ENCODE measurements at places on chromosomes 16 and 17. TPM values are rescaled to one million over a fixed set of nuclear protein-coding genes. Genes with fewer than 3 reads are reported as not detected.

GRCh38 chr17:19262650-19263631 is 25.8 kb downstream of the EPN2 start:
- DNase-seq: no peak

GRCh38 chr17:57269052-57269451 is 12.7 kb downstream of the MSI2 start:
- DNase-seq: no peak

- DNase-seq: peak; percentile 63
These were observed 32.5 kb downstream of the ABCC12 start for GRCh38 chr16:48123104-48123788.

DNA sequence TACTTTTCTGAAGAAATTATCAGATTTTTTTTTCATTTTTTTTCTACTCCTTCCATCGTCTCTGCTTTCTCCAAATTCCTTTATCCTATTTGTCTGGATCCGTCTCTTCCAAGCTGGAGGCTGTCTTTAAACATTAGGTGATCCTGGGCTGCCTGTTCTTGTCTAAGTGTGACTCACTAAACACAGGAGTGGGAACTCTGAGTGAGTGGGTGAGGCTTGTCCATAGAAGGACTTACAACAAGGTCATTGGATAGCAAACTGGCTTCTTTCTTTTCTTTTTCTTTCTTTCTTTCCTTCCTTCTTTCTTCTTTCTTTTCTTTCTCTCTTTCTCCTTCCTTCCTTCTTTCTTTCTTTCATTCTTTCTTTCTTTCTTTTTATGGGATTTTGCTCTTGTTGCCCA is 18.2 kb downstream of the ALOX15 start:
- no peak for DNase-seq

DNA sequence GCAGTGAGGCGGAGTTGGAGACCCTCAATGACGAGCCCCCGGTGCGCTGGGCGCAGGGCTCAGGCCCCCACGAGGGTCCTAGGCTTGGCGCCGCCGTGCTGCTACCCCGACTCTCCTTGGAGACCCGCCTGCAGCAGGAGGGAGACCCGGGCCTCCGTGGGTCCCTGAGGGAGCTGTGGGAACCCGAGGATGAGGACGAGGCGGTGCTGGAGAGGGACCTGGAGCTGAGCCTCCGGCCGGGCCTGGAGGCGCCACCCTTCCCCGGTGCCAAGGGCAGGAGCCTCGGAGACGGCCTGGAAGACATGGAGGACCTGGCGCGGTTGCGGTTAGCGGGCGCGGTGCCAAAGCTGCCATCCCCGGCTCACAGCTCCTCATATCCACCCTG is 2.3 kb downstream of the MYO15B start:
- no peak for DNase-seq

- DNase-seq: no peak
These were observed 97.4 kb upstream of the C17orf78 start for GRCh38 chr17:37278247-37278894.

DNA sequence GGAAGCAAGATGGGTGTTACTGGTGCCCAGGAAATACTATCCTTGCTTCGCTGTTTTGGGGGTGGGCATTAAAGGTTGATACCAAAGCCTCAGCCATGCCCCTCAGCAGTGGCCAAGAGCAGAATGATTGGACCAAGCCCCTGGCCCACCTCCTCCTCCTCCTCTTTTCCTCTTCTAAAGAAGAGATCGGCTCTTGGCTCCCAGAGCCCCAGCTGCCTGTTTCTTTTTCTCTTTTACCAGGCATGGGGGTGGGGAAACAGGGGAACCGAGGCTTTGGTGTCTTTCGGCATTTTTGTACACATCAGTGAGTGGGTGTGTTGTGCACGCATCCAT is 5.8 kb downstream of the THRA start:
- no peak for DNase-seq

DNA sequence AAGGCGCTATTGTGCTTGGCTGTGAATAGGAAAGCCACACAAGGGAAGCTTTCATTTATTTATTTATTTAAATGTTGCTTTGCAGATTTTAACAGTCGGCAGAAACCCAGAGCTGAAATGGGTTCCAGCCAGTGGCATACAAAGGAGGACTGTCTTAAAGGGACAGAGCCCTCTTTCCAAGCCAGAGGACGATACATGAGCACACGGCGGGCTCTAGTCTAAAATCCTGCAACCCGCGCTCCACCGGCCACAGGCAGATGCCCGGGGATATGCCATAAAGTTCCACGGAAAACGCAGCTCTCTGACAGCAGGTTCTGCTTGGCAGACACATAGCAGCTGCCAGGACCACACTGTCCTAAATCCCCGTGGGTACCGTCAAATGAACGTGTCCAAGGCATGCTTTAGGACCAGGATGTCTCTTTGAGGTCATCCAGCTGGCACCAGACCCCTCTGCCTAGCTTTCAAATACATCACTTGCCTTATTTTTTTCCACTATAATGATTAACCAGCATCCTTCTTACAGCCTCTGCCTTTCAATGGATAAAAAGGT is 64.6 kb downstream of the CYTH1 start:
- DNase-seq: peak; percentile 74

GRCh38 chr16:48117217-48118105 is 38.3 kb downstream of the ABCC12 start:
- no peak for DNase-seq

DNA sequence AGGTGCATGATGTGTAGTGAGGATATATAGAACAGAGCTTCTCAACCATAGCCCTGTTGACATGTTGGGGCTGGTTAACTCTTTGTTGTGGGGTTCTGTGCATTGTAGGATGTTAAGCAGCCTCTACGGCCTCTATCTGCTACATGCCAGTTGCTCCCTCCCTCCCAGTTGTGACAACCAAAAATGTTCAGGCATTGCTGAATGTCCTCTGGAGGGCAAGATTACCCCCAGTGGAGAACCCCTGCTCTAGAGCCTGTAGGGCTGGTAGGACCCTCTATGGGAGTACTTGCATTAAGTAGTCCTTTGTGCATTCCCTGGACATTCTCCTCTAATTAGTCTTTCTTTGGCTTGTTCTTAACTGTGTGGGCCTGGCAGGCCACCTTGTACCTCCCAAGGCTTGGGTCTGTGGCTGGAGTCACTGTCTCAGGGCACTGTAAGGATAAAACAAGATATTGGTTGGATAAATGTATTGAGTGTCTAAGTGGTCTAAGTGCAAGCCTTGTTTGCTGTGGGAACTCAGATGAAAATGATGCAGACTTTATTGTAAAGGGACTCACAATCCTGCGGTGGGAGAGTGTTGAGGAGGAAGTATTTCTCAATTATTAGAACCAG is 19.8 kb upstream of the MYO1D start:
- no peak for DNase-seq

GRCh38 chr17:72299100-72299499 is 178.3 kb downstream of the SOX9 start:
- DNase-seq: no peak

- DNase-seq: peak; percentile 78
These were observed 24.8 kb upstream of the MRPS23 start for GRCh38 chr17:57874434-57875289.

- no peak for DNase-seq
These were observed 30.9 kb downstream of the MRC2 start for GRCh38 chr17:62658136-62658920.

- DNase-seq: no peak
These were observed 46.5 kb downstream of the FAM222B start for GRCh38 chr17:28796062-28796461.

GRCh38 chr17:29131814-29132682 is 48.1 kb downstream of the MYO18A start:
- DNase-seq: no peak

GRCh38 chr17:45895969-45896785 is 1.8 kb downstream of the MAPT start:
- DNase-seq: no peak

GRCh38 chr16:74657870-74658642 is 8.6 kb downstream of the RFWD3 start:
- no peak for DNase-seq

GRCh38 chr16:50065241-50065623 is 538 bp upstream of the HEATR3 start:
- no peak for DNase-seq

GRCh38 chr16:28989363-28989762 is 4.5 kb downstream of the LAT start:
- DNase-seq: no peak

DNA sequence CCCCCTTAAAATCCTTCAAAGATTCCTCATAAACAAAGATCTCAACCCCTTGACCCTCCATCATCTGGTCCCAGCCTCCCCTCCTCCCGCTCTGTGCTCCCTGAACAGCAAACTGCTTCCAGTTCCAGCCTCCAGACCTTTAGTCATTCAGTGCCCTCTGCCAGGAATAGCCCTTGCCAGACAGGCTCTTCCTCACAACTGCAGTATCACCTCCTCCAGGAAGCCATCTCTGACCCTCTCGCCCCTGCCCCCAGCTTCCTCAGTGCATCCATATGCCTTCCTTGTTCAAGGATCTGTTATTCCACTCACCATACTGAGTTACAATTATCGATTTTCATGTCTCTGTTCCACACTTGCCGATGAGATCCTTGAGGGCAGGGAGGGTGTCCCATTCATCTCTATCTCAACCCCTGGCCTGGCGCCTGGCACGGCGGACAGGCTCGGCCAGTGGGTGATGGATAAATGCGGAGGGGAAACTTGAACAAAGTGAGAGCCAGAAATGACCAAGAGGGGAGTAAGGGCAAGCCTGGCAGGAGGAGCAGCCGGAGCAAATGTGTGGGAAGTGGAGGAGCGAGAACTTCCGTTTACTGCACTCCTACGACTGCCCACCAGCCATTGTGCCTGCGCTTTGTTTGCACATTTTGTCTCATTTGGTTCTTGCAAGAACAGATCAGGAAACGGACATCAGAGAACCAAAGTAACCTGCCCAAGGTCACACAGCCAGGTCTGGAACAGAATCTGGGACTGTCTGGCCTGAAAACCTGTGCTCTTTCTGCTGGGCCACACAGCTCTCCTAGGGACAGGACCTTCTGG is 2.0 kb upstream of the NXPH3 start:
- no peak for DNase-seq

- no peak for DNase-seq
These were observed 26.8 kb downstream of the ITGAM start for GRCh38 chr16:31286421-31287032.

DNA sequence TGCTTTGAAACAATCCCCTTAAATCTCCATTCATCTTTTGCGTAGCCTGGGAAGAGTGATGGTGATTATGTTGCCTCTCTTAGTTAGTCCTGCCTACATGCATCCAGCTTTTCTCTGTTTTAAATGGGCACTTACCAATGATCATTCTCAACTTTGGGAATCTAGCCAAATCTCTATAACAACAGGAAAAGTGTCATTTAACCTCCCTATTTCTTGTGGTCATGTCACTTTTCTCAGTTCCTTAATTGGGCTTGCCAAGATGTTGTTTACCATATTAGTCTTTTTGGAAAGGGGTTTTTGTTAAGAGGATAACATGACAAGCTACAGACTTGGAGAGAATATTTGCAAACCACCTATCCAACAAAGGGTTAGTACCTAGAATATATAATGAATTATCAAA is 15.6 kb upstream of the CLEC10A start:
- no peak for DNase-seq

- no peak for DNase-seq
These were observed 49.7 kb downstream of the TOX3 start for GRCh38 chr16:52497067-52497816.

GRCh38 chr17:37384560-37385149 is 8.9 kb downstream of the C17orf78 start:
- DNase-seq: no peak

- DNase-seq: no peak
These were observed 93.9 kb upstream of the CDH8 start for GRCh38 chr16:62130101-62130500.

DNA sequence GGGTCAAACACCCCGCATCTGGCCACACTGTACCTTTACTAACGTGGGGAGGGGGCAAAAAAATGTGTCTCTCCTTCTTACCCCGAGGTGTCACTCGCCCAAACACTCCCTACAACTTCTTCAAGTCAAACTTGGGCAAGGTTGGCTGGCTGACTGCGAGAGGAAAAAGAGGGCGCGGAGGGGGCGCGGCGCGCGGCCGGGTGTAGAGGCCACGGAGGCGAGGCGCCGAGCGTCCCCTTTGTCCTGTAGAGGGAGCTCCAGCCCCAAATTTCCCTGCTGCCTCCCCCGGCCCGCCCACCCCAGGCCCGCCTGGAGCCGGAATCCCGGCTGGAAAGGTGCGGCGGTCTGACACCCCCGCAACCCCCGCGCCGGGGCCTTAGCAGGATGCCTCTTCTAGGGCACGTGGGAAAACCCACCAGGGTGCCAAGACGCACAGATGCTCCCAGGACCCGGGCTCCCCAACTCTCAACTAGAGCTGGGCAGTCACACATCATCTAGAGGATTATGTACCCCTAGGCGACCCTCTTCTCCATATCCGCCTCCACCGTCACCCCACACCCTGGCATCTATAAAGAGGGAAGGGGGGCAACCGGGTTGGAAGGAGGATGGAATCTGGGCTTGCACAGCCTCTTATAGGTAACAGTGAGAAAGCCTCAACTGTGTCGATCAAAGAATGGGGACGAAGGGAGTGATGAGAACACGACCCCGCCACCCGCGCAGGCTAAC is 4.2 kb downstream of the IRX3 start:
- no peak for DNase-seq

DNA sequence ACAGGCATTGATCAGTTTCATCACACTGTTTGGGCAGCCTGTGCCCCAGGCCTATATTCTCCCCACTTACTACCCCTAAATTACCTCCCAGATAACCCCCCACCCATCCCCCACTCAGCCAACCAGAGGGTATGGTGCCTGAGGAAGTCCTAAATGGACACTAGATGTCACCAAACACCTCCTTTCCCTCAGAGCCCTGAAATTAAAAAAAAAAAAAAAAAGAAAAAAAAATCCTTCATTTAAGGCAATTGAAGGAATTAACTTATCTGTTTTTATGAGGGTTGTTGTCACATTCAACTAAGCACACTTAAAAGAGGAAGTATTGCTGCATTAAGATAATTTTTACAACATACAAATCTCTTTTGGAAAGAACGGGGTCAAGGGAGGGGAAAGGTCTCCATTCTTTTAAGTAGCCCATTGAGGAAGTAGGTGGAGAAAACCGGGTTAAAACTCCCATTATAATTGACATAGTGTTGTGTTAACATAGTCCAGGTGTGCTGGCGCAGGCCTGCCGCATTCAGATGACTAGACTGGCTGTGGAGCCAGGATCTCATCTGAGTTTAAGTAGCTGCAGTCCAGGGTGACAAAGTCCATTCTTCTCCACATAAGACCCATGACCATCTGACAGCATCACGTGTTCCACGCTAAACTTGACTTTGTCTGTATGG is 46.3 kb downstream of the SNX11 start:
- no peak for DNase-seq

- no peak for DNase-seq
These were observed 31.4 kb downstream of the COG1 start for GRCh38 chr17:73224237-73224636.

Gene PTGES3L
- 1.2 TPM for total RNA-seq

Gene NPIPA2
- total RNA-seq: not detected

Gene KRT28
- total RNA-seq: not detected

Gene CFAP119
- total RNA-seq: 1.6 TPM

Gene GLTPD2
- total RNA-seq: not detected

Gene KRT27
- total RNA-seq: not detected

Gene RHBDL3
- total RNA-seq: 1.6 TPM

Gene LGALS9B
- not detected for total RNA-seq

Gene MEFV
- 0.47 TPM for total RNA-seq

Gene SMIM36
- total RNA-seq: not detected

Measured in occipital lobe (tissue), 3 donors.